ENCODE measurements at places on chromosomes 5 and 9.

GRCh38 chr5:958701-959571 is 49.7 kb upstream of the NKD2 start:
- H3K27ac ChIP-seq: no peak overlapping the region
- H3K4me1 ChIP-seq: peaks cover 16% of the 10 kb centered on the region
- H3K36me3 ChIP-seq: no peaks in the 10 kb centered on the region
- DNase-seq: no peak

- H3K4me3 ChIP-seq: peak overlapping the region; percentile 69
- DNase-seq: no peak
- peak overlapping the region; percentile 87 for H3K27ac ChIP-seq
- H3K4me1 ChIP-seq: peaks cover 55% of the 10 kb centered on the region
- H3K27me3 ChIP-seq: no peaks in the 10 kb centered on the region
- H3K36me3 ChIP-seq: no peaks in the 10 kb centered on the region
Observed at GRCh38 chr9:136588663-136589464, 43.0 kb upstream of the NOTCH1 start.

DNA sequence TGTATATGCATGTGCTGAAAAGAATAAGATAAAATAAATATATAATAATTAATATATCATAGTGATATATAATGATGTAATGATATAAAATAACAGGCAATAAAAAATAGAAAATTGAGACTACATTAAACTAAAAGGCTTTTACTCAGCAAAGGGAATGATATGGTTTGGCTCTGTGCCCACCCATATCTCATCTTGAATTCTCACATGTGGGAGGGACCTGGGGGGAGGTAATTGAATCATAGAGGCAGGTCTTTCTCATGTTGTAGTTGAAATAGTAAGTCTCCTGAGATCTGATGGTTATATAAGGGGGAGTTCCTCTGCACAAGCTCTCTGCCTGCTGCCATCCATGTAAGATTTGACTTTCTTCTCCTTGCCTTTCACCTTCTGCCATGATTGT is 1550.9 kb upstream of the CDH6 start:
- no peaks in the 10 kb centered on the region for H3K36me3 ChIP-seq
- no peaks in the 10 kb centered on the region for H3K4me1 ChIP-seq
- H3K27me3 ChIP-seq: no peaks in the 10 kb centered on the region

DNA sequence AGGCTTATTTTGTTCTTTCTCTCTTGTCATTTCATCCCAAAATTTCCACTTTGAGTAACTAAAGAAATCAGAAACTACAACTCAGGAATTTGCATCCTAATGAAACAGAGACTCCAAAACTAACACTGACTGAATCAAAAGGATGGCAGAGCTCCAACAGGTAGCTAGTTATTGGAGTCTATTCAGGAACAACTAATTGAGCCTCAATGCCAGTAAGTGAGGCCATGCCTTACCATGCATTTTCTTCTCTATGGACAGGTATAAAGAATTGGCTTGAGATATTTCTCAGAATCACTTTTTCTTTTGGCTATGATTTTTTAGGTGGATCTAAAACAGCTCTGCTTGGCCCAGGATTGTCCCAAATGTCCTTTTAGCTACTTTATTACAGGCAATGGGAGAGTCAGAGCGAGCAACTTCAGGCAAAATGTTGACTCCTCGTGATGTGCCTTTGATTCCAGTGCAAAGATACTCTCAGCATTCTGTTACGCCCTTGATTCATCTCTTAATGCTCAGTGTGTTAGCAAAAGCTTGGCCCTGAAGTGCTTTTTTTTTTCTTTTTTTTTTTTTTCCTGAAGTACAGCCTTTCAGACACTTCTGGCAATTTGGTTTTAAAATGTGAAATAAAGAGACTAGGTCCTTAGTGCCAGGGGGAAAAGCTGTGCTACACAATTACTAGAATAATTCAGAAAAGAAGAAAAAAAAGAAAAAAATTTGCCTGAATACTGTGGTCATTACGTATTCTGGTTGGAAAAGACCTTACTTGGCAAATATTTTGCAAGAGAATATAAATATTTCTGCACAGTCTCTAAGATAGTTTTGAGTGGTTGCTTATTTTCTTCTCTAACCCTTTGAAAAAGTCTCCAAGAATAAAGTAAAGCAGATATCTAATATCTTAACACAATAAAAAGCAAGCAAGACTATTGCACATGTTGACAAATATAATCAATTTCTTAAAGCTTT is 423.7 kb downstream of the ANXA1 start:
- no peak overlapping the region for H3K27ac ChIP-seq
- H3K36me3 ChIP-seq: no peaks in the 10 kb centered on the region
- DNase-seq: no peak
- no peaks in the 10 kb centered on the region for H3K4me1 ChIP-seq
- H3K27me3 ChIP-seq: no peaks in the 10 kb centered on the region

- no peak overlapping the region for H3K27ac ChIP-seq
- no peaks in the 10 kb centered on the region for H3K27me3 ChIP-seq
- no peak for DNase-seq
- no peaks in the 10 kb centered on the region for H3K36me3 ChIP-seq
- peaks cover 6% of the 10 kb centered on the region for H3K4me1 ChIP-seq
Observed at GRCh38 chr5:167730121-167730520, 561.3 kb upstream of the WWC1 start.

DNA sequence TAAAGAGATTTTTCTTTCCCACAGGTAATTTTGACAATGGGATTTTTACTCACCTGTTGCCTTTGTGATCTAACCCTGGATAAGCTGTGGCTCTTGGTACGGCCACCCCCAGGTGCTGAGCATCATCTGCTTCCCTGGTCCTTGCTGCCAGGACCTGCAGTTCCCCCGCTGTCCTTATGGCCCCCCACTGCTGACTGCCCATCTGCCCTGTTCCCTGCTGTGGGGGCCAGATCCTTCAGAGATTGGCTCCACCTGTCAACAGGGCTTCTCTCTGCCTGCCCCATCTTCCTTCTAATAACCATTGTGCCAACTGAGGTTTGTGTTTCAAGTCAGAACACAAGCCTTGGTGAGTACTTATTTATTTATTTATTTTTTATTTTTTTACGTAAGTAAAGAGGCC is 183.3 kb downstream of the MAPKAP1 start:
- peaks cover 9% of the 10 kb centered on the region for H3K4me1 ChIP-seq
- H3K4me3 ChIP-seq: no peak overlapping the region
- H3K27me3 ChIP-seq: no peaks in the 10 kb centered on the region
- DNase-seq: no peak
- H3K27ac ChIP-seq: no peak overlapping the region
- peaks cover 5% of the 10 kb centered on the region for H3K36me3 ChIP-seq

- no peak overlapping the region for H3K4me3 ChIP-seq
- DNase-seq: no peak
- no peaks in the 10 kb centered on the region for H3K27me3 ChIP-seq
- no peaks in the 10 kb centered on the region for H3K36me3 ChIP-seq
Observed at GRCh38 chr9:92962303-92962649, 15.0 kb downstream of the FGD3 start.

- DNase-seq: no peak
- no peaks in the 10 kb centered on the region for H3K4me1 ChIP-seq
- no peak overlapping the region for H3K4me3 ChIP-seq
- H3K36me3 ChIP-seq: no peaks in the 10 kb centered on the region
Observed at GRCh38 chr9:3569529-3569928, 43.7 kb upstream of the RFX3 start.

GRCh38 chr5:32170303-32171151 is 3.6 kb downstream of the GOLPH3 start:
- H3K27ac ChIP-seq: no peak overlapping the region
- DNase-seq: no peak
- peak overlapping the region; percentile 70 for H3K4me3 ChIP-seq
- no peaks in the 10 kb centered on the region for H3K27me3 ChIP-seq

DNA sequence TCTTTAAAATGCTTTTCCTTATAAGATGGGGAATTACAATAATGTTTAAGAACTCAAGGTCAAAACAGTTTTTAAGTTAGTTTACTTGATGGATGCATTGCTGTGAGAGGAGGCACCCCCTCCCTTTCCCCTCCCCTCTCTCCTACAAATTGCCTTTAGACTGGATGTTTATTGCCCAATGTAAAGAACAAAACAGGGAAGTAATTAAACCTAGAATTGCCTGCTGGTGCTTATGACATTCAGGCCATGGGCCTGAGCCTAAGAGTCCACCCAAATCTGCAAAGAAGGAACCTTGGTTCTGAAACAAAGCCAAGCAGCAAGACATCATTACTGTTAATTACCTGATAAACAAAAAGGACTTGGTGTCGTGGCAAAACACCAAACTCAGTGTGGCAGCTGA is 630.3 kb downstream of the ISL1 start:
- DNase-seq: no peak
- H3K27me3 ChIP-seq: peaks cover 28% of the 10 kb centered on the region
- peak overlapping the region; percentile 24 for H3K27ac ChIP-seq
- peaks cover 18% of the 10 kb centered on the region for H3K4me1 ChIP-seq
- H3K4me3 ChIP-seq: no peak overlapping the region
- H3K36me3 ChIP-seq: no peaks in the 10 kb centered on the region

DNA sequence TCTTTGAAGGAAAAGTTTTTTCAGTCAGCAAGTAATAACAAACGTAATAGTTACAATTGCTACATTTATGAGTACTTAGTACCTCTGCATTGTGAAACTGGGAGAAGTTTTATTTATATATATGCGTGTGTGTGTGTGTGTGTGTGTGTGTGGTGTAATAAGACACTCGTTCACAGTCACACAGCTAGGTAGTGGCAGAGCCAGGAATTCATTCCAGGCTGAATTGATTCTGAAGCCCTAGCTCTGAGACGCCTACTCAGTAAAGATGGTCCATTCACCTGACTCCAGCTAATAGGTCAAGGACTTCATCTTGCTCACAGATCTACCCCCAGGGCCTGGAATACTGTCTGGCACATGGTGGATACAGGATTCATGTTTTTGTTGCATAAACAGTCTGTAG is 13.6 kb upstream of the CAST start:
- no peak overlapping the region for H3K27ac ChIP-seq
- peaks cover 5% of the 10 kb centered on the region for H3K4me1 ChIP-seq
- peaks cover 3% of the 10 kb centered on the region for H3K27me3 ChIP-seq
- H3K4me3 ChIP-seq: no peak overlapping the region
- H3K36me3 ChIP-seq: no peaks in the 10 kb centered on the region

- H3K4me3 ChIP-seq: no peak overlapping the region
- H3K27ac ChIP-seq: no peak overlapping the region
- H3K27me3 ChIP-seq: no peaks in the 10 kb centered on the region
- DNase-seq: no peak
- H3K4me1 ChIP-seq: no peaks in the 10 kb centered on the region
Observed at GRCh38 chr9:129852579-129852978, 17.3 kb downstream of the USP20 start.

- H3K27me3 ChIP-seq: peaks cover 41% of the 10 kb centered on the region
- H3K4me1 ChIP-seq: no peaks in the 10 kb centered on the region
- no peak overlapping the region for H3K4me3 ChIP-seq
- no peaks in the 10 kb centered on the region for H3K36me3 ChIP-seq
- DNase-seq: peak; percentile 46
Observed at GRCh38 chr5:136249678-136250266, 56.8 kb upstream of the SMIM32 start.

GRCh38 chr9:136697821-136698526 is 10.7 kb upstream of the AGPAT2 start:
- H3K27ac ChIP-seq: no peak overlapping the region
- no peaks in the 10 kb centered on the region for H3K36me3 ChIP-seq
- H3K27me3 ChIP-seq: peaks cover 7% of the 10 kb centered on the region
- H3K4me3 ChIP-seq: no peak overlapping the region

- H3K36me3 ChIP-seq: peaks cover 7% of the 10 kb centered on the region
- DNase-seq: no peak
- H3K27ac ChIP-seq: no peak overlapping the region
- peaks cover 3% of the 10 kb centered on the region for H3K4me1 ChIP-seq
Observed at GRCh38 chr9:100222674-100223073, 123.6 kb downstream of the INVS start.

DNA sequence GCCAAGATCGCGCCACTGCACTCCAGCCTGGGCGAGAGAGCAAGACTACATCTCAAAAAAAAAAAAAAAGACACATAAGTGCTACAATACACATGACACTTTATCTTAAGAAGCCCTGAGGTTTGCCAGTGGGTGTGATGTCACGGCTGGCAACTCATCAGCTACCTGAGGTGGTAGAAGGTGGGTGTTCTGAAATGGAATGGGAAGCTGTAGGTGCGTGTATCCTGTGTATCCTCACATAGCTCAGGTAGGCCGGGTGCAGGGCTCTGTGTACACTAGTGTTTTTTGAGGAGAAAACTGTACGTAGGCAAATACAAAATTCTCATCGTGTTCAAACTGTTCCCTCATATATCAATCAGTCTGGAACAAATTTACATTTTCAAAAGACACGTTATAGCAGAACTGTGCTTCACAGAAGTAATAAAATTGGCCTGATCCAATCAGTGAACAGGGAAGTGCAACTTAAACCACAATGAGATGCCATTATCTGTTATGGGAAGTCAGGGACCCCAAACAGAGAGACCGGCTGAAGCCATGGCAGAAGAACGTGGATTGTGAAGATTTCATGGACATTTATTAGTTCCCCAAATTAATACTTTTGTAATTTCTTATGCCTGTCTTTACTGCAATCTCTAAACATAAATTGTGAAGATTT is 10.4 kb downstream of the BICD2 start:
- H3K27ac ChIP-seq: no peak overlapping the region
- H3K4me1 ChIP-seq: peaks cover 34% of the 10 kb centered on the region

- no peak for DNase-seq
- H3K4me1 ChIP-seq: peaks cover 26% of the 10 kb centered on the region
- H3K27me3 ChIP-seq: no peaks in the 10 kb centered on the region
- H3K27ac ChIP-seq: no peak overlapping the region
- H3K36me3 ChIP-seq: no peaks in the 10 kb centered on the region
Observed at GRCh38 chr5:89572696-89573095, 689.7 kb upstream of the MEF2C start.

DNA sequence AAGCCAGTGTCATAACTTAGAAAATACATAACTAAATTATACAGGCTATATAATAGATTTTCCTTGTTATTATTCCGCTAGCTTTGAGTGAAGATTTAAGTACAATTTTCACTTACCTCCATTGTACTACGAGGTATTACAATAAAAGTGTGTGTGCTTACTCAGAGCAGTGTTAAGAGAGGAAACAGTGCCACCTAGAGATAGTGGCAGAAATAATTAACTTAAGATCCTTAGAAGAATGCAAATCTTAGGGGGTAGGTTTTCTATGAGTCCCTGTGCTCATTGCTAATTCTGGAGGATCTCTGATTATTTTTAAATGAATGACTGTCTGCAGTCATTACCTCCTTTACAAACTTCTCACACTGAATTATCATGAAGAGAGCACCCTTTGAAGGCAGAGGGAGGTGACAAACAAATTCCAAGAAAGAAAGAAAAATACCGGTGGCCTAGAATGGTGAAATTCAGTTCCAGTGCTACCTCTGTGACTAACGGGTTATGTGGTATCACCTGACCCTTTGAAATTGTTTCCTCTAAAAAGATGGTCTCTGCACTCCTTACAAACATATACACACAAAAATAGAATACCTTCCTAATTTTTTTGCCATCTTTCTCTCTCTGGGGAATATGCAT is 379.8 kb downstream of the TRIM36 start:
- no peak overlapping the region for H3K27ac ChIP-seq
- DNase-seq: no peak
- peaks cover 11% of the 10 kb centered on the region for H3K27me3 ChIP-seq

- peaks cover 44% of the 10 kb centered on the region for H3K27me3 ChIP-seq
- DNase-seq: no peak
- no peak overlapping the region for H3K4me3 ChIP-seq
Observed at GRCh38 chr9:130487500-130487899, 42.7 kb downstream of the ASS1 start.

Data from neural crest cell (in vitro differentiated cells).